ENCODE measurements at places on chromosomes 2 and 18. TPM values are rescaled to one million over a fixed set of nuclear protein-coding genes. Genes with fewer than 3 reads are reported as not detected.

SCN9A gene
- 144 TPM for total RNA-seq

SETBP1 gene
- 146 TPM for total RNA-seq

DNMT3A gene
- 65.7 TPM for total RNA-seq

NDC80 gene
- total RNA-seq = 8.8 TPM

ANKRD53 gene
- total RNA-seq = 1.9 TPM

TRIM43 gene
- total RNA-seq = not detected

CTNNA2 gene
- 249 TPM for total RNA-seq

All from parietal lobe (tissue), 2 donors.